ENCODE measurements at places on chromosomes 11 and 22. TPM values are rescaled to one million over a fixed set of nuclear protein-coding genes. Genes with fewer than 3 reads are reported as not detected.

DNA sequence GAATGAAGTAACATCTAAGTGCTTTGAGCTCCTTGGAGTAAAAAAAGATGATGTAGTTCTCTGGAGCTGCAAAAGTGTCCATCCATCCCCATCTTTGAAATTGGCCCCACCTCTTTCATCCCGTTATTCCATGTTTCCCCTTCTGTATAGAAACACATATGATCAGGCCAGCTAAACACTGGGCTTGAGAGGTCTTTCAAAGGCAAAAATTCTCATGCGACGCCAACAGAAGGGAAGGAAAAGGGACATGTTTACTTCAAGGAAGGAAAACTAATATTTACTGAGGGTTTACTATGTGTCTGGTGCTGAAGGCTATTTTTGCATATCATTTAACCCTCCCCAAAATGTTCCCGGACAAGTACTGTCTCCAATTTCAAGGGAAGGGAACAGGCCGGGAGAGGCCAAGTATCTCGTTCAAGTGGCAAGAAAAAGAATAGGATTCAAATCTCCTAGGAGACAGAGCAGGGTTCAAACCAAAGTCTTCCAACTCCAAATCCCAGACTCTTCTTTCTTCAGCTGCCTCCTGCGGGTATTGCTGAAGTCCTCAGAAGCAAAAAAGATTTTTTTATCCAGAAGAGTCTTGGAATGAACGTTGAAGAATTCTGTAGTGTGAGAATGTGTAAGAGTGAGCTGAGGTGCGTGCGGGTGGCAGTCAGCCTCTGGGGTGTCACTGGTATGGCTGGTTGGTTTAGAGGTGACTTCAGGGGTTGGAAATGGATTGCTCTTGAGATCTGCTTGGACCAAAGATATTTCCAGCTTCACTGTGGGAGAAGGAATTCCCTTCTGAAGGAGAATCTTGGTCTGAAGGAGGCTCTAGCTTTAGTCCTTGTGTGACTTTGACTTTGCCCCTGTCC, 10.1 kb downstream of the TECTA start:
- no peak for DNase-seq

DNA sequence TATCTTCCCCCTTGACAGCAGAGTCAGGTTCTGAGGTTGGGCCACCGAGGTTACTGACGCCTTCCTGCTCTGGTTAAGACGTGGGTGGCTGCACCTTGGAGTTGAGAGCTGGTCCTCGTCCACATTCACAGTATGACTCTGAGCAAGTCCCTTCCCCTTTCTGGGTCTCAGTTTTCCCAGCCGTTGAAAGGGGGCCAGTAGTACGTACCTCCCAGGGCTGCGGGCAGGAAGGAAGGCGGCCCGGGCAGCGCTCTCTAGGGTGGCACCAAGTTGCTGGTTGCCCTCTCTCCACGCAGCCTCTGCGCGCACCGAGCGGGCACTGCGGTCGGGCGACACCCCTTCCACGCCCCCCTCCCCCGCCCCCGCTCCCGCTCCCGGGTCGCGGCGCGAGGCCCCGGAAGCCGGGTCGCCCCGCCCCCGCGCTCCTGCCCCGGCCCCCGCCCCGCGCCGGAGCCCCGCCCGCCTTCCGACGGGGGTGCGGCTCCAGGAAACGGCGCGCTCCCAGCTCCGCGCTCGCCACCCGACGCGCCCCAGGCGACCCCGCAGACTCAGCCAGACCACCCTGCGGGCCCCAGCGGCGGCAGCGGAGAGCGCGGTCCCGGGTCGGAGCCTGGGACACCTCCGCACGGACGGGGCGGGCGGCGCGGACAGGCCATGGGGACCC, at the start of gene EHBP1L1:
EHBP1L1 (plus strand) TSS at position 486 of the 664 bp plus-strand sequence. CDS start 250 bp downstream, outside the sequence.
- DNase-seq: peak; percentile 61

GRCh38 chr22:29320546-29320945, 5.0 kb upstream of the RASL10A start:
- DNase-seq: no peak

DNA sequence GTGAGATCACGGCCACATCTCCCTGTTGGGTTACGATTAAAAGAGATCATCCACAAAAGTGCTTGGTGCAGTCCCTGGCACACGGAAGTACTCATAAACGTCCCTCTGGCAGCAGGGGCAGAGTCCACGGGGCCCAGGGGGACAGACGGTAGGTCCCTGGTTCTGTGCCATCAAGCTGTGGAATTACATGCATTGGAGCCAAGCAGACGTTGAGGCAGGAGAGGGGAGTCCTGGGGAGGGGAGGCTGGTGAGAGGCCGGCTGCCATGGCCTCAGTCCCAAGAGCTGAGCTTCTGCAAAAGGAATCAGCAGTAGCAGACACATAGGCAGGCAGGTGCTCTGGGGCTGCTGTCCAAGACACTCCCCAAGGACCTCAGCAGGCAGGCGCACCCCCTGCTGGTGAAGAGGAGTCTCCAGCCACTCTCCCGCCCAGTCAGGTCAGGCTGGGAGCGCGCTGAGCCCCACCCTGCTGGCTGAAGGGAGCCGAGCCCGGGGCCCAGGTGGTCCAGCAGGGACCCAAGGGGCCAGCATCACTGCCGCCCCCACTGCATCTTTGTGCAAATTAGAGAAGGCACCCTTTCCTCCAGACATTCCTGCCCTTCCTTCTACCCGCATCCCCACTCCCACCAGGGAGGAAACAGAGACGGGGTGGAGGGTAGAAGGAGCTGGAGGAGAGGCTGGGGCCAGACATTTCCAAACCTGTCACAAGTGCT, 7.6 kb upstream of the KCTD17 start:
- peak; percentile 58 for DNase-seq

GRCh38 chr11:82871646-82872045, 28.6 kb downstream of the PRCP start:
- DNase-seq: no peak

GRCh38 chr11:111761036-111761435, 5.2 kb downstream of the PPP2R1B start:
- no peak for DNase-seq

GRCh38 chr11:62152245-62153086, 28.7 kb downstream of the INCENP start:
- DNase-seq: no peak

DNA sequence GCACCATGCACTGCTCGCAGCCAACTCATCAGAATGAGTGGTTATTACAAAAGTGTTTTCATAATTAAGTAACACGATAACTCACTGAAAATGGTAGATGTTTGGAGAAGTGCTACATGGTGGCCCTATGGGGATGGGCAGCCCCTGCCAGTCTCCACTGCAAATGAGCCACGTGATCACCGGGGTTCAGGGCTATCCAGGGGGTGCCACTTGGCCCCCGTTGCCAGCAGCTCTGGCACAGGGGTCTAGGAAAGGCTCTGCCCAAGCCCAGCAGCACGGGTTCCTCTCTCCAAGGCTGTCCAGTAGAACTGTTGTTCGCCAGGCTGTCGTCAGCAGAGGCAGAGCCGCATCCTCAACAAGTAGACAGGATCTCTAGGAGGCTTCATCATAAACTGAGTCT, 382.1 kb upstream of the B3GAT1 start:
- DNase-seq: no peak

DNA sequence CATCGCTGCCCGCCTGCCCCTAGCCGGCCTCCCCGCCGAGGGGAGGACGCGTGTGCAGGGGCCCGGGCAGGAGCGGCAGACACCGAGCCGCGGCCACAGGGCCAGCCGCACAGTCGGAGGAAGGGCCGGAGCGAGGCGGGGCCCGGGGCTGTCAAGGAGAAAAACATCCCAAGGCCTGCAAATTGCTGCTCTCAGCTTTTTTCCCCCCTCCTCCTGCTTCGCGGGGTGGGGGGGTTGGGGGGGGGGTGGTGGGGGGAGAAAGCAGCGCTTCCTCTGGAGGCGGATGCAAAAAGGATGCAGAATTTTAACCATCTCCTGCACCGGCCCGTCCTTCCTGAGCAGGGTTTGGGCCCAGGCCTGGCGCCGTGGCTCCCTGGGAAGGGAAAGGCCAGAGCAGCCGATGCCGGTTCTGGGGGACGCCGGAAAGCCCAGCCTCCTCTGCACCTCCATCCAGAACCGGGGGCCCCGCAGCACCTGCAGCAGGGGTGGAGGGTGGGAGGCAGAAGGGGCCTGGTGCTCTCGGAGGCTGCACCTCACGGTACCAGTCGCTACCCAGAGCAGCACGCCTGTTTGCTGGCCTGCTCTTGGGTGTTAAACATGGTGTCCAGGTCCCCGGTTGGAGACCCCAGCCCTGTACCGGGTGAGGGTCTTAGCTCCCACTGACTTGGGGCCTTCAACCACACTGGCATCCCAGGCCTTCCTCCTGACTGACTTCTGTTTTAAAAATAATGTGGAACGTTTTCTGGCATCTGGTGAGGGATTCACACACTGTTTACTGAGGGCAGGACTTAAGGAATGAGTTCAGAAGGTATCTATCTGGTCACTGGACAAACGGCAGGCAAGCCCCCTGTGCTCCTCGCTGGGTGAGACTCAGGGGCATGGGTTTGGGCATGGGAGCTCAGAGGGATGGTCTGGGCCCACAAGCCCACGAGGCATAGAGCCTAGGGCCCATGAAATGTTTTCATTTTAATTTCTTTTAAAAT, 77.4 kb upstream of the WNT7B start:
- no peak for DNase-seq

DNA sequence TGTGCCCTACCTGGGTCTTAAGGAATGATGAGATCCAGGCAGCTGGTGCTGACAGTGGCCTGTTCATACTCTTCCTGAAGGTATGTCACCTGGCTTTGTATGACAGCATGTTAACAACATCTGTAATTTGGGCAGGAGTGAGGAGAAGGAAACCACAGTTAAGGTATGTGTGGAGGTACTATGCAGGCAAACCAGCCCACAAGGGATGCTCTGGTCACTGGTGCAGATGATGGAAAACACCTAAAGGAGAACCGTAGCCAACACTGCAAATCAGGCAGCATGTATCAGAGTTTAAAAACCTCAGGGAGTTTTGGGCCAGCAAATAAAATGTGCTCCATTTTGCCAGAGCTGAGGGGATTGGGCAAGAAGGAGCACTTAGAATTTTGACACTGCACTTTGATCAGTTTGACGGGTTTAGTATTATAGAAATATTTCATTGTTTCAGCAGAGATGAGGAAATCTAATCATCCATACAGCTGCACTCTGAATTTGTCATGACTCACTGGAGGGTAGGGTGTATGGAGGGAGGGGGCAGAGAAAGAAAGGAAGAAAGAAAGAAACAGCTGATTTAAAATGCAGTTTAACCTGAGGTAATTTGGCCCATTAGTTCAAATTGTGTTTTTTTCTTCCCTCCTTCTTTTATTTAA, 260.9 kb downstream of the KIRREL3 start:
- no peak for DNase-seq

DNA sequence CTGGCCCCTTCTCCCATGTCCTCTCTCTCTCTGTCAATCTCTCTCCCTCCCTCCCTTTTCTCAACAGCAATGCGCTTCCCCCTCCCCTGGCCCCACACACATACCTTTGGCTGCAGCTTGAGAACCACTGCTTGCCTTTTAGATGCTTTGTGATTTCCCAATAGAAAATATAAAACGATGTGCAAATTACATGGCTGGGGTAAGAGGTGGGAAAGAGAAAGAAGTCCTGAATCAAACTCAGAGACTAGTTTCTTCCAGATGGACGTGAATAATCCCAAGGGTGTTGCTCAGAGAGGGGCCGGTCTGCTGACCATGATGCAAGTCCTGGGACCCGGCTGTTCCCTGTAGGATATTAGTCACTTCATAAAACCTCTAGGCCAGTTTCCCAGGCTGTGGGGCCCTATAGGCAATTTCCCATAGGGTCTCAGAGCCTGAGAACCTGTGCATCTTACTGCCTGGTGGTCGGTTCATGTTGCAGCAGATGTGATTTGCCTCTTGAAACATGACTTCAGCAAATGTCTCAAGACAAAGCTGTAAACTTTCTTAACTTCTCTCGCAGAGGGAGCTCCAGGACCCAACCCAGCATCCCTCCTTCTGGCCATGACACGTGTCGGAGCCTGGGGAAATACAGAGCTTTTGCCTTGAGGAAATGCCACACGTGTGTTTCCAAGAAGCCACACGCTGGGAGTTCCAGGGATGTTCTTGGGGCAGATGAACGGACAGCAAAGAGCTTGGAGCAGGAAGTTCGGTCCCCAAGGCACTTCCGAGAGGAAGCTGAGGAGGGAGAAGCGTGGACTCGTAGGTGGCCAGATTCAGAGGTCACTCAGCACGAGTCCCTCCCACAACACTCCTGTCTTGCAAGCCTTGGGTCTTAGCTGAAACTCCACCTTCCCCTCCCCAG, 34.5 kb upstream of the ETS1 start:
- peak; percentile 52 for DNase-seq

The NUDT8 gene
- total RNA-seq: 14.2 TPM

DNA sequence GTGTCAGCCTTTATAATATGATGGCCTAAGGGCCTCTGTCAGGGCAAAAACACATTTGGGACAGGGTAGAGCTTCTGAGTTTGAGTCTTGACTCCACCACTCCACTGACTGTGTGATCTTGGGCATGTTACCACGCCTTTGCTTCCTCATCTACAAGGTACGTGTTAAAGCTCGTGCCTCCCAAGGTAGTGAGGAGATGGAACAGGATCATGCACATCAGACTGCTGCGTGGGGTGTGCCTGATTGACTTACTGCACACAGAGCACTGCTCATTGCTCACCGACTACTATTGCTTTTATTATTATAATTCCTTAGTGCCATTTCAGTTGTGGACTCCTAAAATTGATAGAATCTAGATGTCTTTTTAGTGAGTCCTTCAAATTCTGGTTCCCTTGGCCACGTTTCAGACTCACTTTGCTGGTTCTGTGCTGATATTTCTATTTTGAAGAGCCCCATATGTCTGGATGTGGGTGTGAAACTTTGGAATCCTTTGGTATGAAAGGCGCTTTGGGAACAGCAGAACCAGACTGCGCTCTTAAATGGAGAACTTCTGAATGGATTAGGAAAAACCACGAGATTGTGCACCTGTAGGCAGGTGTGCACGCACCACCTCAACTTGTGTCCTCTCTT, 44.1 kb upstream of the RAB1B start:
- no peak for DNase-seq

The TYMP gene
- total RNA-seq: 126 TPM

DNA sequence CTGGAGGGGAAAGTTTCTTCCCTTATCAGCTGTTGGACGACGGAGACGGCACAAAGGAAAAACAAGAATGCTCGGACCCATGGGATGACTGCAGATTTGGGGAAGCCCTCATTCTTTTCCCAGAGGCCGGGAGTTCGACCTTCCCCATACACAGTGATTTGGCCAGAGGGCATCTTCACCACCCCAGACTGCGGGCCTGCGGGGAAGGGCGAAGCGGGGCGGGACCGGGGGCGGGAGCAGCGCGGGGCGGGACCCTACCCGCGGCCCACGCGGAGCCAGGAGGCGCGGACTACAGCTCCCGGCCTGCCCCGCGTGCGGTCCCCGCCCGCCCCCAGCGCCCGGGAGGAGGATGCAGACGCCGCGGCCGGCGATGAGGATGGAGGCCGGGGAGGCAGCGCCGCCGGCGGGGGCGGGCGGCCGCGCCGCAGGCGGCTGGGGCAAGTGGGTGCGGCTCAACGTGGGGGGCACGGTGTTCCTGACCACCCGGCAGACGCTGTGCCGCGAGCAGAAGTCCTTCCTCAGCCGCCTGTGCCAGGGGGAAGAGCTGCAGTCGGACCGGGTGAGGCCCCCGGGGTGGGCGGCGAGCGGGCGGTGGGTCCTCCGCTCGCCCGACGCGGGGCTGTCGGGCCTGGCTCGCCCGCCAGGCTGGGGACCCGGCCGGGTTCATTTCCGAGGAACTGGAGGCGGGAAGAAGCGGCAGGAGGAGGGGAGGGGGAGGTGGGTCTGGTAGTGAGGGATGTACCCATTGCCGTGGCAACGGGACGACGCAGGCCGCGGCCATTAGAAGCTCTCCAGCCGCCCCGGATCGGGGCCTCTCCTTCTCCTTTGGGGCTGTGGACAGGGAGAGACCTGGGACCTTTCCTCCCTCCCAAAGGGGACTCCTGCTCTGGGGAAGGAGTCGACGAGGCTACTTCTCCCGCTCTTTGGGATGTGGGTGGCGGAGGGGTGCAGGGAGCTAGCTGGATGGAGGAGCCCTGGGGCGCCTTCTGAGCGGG, at the start of gene KCTD17:
KCTD17 (plus strand) TSS at position 352 of the 995 bp plus-strand sequence; CDS start at position 371, 19 bp downstream.
- DNase-seq: peak; percentile 27

The OR52E8 gene
- total RNA-seq: not detected
